ENCODE measurements at places on chromosomes 5 and 9. TPM values are rescaled to one million over a fixed set of nuclear protein-coding genes. Genes with fewer than 3 reads are reported as not detected.
A peak's percentile ranks its signal among the peaks of the same experiment; 100 is the strongest.

DNA sequence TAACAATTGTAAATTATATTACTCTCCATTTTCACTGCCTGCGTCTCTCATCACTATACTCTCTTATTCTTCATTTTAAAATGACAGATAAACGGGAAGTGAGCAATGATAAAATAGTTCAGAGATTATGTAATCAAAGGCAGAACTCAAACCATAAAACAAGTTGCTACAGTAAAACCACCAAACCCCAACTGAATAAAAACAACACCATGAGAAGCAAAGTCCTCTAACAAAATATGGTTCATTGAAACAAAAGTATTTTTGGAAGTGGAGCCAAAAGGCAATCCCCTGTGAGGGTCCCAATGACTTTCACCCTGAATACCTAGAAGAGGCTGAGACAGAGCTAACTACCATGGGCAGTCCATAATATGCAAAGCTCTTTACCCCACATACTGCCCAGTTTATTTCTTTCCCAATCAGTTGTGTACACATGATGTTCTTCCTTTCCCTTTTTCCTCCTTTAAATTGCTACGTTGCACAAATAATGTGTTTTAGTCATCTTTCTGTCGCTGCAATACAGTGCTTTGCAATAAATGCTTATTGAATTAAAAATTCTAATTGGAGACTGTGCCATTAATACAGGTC is 64.0 kb upstream of the PTGER4 start:
- no peak for DNase-seq
- no peaks in the 10 kb centered on the region for H3K27me3 ChIP-seq
- H3K36me3 ChIP-seq = no peaks in the 10 kb centered on the region
- H3K4me1 ChIP-seq = no peaks in the 10 kb centered on the region
- no peak overlapping the region for H3K4me3 ChIP-seq
- H3K27ac ChIP-seq = no peak overlapping the region

GCNT4 gene
- total RNA-seq = 0.07 TPM

DNA sequence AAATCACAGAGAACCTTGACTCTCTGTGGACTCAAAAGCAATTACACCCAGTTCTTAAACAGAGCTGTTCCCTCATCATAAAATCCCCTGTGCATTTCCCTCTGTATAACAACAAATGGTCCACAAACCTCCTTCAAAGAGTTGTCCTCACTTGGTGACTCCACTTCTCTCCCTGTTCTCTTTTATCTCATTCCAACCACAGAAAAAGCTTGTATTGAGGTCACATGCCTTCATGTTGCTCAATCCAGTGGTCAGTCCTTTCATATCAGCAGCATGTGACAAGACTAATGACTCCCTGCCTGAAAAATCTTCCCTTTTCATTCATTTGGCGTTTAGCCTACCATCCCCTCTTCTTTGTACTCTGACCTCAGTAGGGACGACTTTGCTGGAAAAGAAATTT is 158.0 kb downstream of the DEPDC1B start:
- no peaks in the 10 kb centered on the region for H3K4me1 ChIP-seq
- no peak overlapping the region for H3K27ac ChIP-seq
- no peaks in the 10 kb centered on the region for H3K36me3 ChIP-seq
- peaks cover 30% of the 10 kb centered on the region for H3K27me3 ChIP-seq
- no peak for DNase-seq

GRCh38 chr5:172834415-172835289 is 601 bp downstream of the ERGIC1 start:
- no peaks in the 10 kb centered on the region for H3K27me3 ChIP-seq
- peak overlapping the region; percentile 92 for H3K4me3 ChIP-seq
- DNase-seq = no peak
- peak overlapping the region; percentile 56 for H3K27ac ChIP-seq
- peaks cover 9% of the 10 kb centered on the region for H3K4me1 ChIP-seq
- no peaks in the 10 kb centered on the region for H3K36me3 ChIP-seq

DNA sequence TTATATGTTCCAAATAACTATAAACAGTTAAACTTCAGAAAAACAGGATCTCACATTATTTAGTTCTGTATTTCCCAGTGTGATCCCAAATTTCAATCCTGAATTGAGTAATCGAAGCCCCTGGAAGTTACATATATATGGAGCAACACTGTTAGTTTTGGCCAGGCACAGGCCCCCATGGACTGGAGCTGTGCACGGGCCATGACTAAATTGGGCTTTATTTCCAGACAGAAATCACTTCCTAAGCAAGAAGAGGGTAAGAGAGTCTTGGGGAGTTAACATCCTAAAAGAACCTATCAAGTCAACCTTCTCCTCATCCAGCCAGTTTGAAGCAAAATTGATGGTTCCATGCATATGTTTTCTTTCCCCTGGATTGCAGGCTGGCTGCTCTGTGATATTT is 393.0 kb downstream of the TMEM167A start:
- H3K27ac ChIP-seq = no peak overlapping the region
- H3K27me3 ChIP-seq = no peaks in the 10 kb centered on the region
- H3K4me1 ChIP-seq = no peaks in the 10 kb centered on the region
- H3K4me3 ChIP-seq = no peak overlapping the region
- no peak for DNase-seq

DNA sequence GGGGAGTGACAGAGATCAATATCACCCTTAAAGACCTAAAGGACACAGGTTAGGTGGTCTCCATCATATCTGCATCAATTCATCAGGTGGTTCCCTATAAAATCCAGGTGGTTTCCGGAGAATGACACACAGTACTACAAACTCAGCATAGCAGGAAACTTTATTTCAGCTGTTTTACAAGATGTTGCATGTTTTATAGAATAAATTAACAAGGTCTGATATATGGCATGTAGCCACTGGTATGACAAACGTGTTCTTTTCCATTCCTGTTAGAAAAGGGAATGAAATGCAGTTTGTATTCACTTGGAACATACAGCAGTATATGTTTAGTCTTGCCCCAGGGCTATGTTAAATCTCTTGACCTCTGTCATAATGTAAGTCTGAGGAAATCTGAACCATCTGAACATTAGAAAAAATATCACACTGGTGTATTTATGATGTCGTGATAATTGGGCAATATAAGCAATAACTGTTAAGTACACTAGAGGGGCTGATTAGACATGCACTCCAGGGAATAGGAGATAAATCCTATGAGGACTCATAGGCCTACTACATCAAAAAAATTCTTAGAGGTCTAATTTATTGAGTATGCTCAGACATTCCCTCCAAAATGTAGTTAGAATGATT is 42.2 kb upstream of the TNFSF8 start:
- no peak overlapping the region for H3K4me3 ChIP-seq
- H3K36me3 ChIP-seq = no peaks in the 10 kb centered on the region
- no peak overlapping the region for H3K27ac ChIP-seq
- no peaks in the 10 kb centered on the region for H3K27me3 ChIP-seq
- DNase-seq = no peak
- H3K4me1 ChIP-seq = no peaks in the 10 kb centered on the region

DNA sequence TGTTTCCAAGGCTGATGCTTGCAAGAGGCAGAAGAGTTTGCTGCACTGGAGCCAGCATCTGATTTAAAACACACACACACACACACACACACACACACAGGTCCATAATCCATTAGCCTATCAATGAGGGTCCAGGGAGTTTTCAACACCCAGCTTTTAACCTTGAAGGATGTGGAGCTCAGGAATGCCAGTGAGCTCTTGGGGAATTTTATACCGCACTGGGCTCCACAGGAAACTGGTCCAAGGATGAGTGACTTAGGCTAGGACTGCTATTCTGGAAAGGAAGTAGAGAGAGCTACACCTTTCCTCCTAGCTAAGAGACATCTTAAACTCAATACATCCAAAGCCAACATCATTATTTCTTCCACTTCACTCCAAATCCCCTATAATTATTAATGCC is 942 bp upstream of the NRG2 start:
- H3K4me3 ChIP-seq = no peak overlapping the region
- no peak overlapping the region for H3K27ac ChIP-seq
- peaks cover 27% of the 10 kb centered on the region for H3K4me1 ChIP-seq

PCDHGB4 gene
- not detected for total RNA-seq

DNA sequence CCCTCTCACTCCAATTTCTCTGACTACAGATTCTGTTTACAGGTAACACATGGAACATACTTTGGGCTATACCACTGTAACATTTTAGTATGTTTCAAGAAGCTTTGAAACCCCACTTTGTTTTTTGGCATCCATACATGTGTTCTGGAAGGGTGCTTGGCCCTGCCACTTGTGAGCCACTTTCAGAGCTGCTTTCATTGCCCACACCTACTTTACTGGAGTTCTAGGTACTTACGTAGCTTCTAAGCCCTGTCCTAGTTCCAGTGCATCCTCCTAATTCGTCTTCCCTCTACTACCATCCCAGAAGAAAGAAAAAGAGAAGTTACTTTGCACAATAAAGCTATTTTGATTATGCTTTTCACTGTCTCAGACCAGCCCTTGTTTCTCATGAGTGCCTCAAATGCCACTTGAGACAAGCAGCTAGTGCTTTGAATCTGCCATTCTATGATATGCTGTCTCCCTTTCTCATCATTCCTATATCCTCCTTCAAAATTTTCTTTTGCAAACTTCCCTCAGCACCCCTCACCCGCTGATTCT is 26.5 kb upstream of the C5orf47 start:
- no peaks in the 10 kb centered on the region for H3K36me3 ChIP-seq
- no peak overlapping the region for H3K27ac ChIP-seq
- H3K4me3 ChIP-seq = no peak overlapping the region
- H3K27me3 ChIP-seq = no peaks in the 10 kb centered on the region
- H3K4me1 ChIP-seq = no peaks in the 10 kb centered on the region

N4BP3 gene
- total RNA-seq = 5.2 TPM

DNA sequence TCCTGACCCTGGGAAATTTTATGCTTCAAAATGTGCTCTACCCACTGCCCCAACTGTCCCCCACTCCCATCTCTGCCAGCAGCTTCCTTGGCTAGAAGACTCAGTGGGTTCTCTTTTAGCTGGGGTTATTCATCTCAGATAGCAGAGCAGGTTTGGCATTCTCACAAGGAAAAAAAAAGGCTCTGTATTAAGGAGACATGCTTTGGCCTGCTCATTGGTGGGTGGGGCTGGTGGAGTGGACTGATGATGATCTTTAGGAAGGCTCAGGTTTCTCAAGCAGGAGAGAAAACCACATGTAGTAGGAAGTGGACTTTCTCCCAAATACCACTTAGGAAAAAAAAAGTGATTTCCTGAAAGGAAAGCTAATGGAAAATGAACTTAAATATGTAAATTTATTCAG is 279.2 kb upstream of the ZNF462 start:
- no peak overlapping the region for H3K27ac ChIP-seq
- H3K27me3 ChIP-seq = no peaks in the 10 kb centered on the region
- H3K4me3 ChIP-seq = no peak overlapping the region
- no peaks in the 10 kb centered on the region for H3K36me3 ChIP-seq
- DNase-seq = no peak

DNA sequence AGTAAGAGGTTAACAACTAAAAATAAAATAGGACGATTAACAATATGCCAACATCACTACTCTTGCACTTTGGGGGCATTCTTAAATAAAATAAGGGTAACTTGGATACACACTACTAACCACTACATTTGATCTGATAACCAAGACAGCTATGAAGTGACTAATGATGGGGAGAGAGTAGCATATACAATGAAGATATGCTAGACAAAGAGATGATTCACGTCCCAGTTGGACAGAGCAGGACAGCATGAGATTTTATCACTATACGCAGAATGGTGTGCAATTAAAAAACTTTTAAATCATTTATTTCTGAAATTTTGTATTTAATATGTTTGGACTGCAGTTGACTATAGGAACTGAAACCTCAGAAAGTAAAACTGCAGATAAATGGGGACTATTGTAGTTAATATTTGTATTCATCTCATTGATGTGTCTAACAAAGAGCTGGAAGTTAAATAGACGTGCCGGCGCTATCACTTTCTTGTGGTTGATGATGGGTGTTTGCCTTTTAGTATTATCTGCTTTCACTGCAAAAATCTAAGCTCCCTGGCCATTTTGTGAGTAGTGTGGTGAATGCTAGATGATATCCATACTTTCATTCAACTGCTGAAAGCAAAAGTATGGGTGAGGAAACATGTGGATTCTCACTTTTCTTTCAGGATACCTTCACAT is 18.7 kb downstream of the GIN1 start:
- H3K27me3 ChIP-seq = no peaks in the 10 kb centered on the region
- no peaks in the 10 kb centered on the region for H3K36me3 ChIP-seq
- no peak for DNase-seq

DNA sequence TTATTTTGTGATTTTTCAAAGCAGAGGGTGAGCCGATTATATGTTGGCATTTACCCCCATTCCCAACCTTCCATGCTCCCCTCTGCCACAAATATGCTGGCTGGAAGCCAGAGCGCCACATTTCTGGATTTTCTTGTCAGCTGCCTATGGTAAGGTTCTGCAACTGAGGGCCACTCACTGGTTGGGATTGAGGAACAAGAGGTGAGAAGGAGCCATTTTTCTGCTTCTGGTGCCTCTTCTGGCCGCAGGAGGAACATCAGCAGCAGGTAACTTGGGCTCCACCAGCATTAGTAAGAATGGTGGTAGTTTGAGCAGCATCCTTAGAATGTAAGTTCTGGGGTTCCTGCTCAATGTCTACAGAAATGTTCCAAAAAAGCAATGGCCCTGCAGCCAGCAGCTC is 159.5 kb upstream of the MAST4 start:
- no peak overlapping the region for H3K4me3 ChIP-seq
- H3K27me3 ChIP-seq = no peaks in the 10 kb centered on the region
- H3K36me3 ChIP-seq = no peaks in the 10 kb centered on the region
- DNase-seq = peak; percentile 16
- H3K27ac ChIP-seq = no peak overlapping the region

- H3K36me3 ChIP-seq = no peaks in the 10 kb centered on the region
- no peak overlapping the region for H3K4me3 ChIP-seq
- H3K27me3 ChIP-seq = no peaks in the 10 kb centered on the region
- no peak for DNase-seq
- H3K27ac ChIP-seq = no peak overlapping the region
Measured at GRCh38 chr5:73783828-73784227, 157.8 kb downstream of the ARHGEF28 start.

LHX2 gene
- 10.2 TPM for total RNA-seq

LRRC19 gene
- not detected for total RNA-seq

GRCh38 chr9:136114610-136115009 is 4.1 kb downstream of the TMEM250 start:
- no peaks in the 10 kb centered on the region for H3K36me3 ChIP-seq
- no peak for DNase-seq
- H3K27ac ChIP-seq = no peak overlapping the region
- H3K4me3 ChIP-seq = no peak overlapping the region
- H3K4me1 ChIP-seq = peaks cover 58% of the 10 kb centered on the region

DNA sequence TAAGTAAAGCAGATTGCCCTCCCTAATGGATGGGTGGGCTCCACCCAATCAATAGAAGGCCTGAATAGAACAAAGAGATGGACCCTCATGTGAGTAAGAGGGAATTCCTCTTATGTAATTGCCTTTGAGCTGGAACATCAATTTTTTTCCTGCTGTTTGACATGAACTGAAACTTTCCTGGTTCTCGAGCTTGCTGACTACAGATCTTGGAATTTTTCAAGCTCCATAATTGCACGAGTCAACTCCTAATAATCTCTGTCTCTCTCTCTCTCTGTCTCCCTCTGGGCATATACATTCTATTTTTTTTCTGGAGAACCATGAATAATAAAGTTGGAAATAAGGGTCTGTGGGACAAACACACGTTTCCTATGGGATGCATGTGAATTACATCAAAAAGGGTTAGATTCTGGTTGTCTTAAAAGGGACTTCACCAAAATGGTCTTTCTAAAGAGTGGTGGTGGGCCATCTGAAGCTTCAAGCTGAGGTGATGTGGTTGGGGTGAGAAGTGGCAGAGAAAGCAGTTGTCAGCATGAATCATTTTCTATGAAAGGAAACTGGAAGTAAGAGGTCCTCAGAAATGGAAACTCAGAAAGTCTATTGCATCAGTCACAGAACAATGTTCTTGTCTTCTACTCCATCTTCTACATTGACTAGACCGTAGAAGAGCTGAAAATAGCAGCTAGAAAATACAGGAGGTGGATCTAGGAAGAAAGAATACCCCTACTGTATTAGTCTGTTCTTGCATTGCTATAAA is 47.0 kb upstream of the HOMER1 start:
- DNase-seq = no peak
- H3K4me1 ChIP-seq = no peaks in the 10 kb centered on the region
- H3K27me3 ChIP-seq = no peaks in the 10 kb centered on the region
- no peak overlapping the region for H3K4me3 ChIP-seq

Data from HCT116 (cell line).